ENCODE measurements at places on chromosomes 7 and 10.

DNA sequence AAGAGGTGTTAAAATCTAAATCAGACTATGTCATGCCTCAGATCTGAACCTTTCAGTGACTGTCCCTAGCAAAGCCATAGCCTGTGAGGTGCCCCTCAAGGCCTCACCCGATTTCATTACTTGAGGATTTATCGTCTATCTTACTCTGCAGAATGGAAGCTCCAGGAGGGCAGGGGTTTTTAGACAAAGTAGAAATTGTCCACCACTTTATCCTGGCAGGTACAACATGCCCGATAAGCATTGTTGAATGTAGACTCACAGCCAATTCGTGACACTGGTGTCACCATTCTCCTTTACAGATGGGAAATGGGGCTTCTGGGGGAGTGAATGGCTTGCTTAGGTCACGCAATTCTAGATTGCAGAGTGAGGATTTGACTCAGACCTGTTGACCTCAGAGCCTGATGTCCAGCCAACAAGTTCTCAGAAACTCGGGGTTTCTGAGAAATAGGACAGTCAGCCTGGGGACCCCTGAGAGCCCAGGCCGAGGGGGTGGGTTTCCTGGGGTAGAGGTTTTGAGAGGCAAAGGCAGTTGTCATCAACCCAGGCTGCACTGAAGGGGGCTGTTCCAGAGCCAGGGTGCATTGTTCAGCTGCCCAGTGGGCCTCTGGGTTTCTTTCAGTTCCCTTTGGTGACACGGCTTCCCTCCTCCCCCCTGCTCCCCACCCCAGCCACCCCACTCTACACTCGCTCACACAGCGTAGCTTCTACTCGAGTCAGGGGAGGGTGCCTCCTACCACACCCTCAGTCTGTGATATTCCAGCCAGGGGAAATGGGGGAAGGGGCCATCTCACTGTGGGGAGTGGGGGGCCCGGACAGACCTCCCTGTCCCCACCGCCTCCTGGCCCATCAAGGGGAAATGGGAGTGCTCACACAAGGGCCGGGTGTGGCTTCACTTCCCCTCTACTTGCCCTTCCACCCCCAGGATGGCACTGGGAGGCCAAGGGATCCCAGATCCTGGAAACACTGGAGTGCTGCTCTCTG, 3.1 kb upstream of the IRF5 start:
- peak; percentile 80 for DNase-seq

GRCh38 chr10:111874576-111874975, 309.0 kb downstream of the GPAM start:
- no peak for DNase-seq

DNA sequence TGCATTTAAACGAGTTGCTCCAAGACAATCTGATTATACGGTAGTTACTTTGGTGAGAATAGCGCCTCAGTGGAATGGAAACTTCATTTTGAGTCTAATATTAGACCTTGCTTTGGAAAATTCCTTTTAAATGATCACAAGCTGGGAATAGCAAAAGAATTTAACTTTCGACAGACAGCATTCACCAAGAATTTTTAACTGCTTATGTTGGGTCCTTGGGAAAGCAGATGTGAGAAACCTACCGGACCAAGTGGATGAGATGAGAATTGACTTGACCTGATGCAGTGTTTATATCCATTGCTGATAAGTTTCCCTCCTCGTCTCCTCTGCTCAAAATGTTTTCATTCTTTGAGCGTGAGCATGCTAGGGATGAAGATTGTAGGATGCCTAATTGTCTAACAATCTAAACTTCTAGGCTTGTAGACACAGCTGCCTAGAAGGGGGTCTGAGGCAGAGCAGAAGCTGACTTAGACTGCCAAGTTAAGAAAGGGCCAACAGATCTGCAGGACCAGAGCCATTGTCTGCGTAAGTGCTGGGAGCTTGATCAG, 126.9 kb downstream of the CNNM2 start:
- DNase-seq: no peak

DNA sequence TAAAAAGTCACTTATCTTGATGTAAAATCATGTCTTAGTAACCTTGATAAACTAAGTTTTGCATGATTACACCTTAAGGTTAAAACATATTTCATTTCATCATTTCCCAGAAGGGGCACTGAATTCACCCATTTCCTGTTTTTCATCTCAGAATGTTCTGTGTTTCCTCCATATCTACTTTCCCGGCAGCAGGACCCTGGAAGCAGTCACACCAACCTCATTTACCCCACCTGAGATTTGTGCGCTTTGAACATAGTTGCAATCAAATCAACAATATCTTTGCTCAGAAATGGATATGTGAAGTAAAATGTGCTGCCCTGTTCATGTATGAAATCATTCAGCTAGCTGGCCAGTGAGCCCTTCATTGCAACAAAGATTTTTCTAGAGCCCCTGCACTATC, 46.8 kb downstream of the IKZF1 start:
- no peak for DNase-seq

GRCh38 chr7:150367677-150368095, 936 bp upstream of the REPIN1 start:
- no peak for DNase-seq

- no peak for DNase-seq
These were observed 709.4 kb downstream of the AUTS2 start for GRCh38 chr7:70307544-70308106.

- no peak for DNase-seq
These were observed 92.0 kb upstream of the MACROH2A2 start for GRCh38 chr10:69960606-69960987.

DNA sequence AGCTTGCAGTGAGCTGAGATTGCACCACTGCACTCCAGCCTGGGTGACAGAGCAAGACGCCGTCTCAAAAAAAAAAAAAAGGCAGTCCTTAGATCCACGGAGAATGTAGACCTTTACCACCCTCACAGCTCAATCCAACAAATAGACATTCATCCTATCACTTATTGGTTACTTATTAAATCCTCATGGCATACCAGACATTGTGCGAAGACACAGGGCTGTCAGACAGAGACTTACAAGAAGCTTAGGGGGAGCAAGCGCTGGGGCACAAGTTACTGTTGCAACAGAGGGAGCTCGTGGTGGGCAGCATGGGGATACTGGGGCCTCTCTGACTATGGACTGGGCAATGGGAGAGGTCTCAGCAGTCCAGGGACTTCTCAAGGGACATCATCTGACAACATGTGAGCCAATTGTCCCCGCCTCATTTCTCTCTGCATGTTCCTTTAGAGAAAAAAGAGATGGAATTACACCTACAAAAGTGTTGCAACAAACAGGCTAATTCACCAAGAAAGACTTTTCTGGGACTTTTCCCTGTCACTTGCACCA, 82.8 kb upstream of the TNS3 start:
- DNase-seq: no peak

- no peak for DNase-seq
These were observed 20.7 kb upstream of the TECTB start for GRCh38 chr10:112262546-112262945.

DNA sequence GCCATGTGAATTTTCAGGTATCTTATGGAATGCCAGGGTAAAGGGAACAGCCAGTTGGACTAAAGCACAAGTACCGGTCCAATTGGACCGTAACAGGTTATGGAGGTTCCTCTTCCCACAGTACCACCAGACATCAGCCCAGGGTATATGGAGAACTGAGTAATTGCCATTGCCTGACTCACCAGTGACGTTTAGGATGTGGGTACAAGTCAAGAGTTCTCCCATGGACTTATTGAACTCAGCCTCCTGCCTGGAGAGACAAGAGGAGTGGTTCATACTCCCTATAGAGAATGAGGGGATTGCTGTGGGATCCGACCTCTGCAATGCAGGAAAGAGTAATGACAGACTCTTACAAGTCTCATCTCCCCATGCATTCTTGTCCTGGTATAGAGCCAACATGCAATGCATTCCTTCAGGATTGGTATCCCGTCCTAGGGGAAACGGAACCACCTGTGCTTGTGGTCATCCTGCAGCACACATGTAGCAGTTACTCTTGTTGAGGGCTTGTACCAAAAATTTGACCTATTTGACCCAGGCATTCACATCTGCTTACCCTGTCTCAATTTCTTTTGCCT, 30.7 kb upstream of the ELOVL3 start:
- no peak for DNase-seq

DNA sequence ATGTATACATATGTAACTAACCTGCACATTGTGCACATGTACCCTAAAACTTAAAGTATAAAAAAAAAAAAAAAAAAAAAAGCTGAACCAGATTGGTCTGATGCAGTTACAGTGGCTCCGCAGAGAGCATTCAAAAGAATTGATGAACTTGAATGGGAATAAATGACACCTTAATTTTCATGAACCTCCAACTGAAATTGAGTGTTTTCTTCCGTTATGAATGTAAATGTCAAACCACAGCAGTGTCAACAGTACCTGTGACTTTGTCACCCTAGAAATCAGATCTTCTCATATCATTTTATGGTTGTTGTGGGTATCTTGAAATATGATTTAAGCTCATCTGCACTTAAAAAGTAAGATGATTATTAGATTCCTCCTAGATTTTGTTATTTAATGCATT, 32.7 kb upstream of the SRGN start:
- DNase-seq: no peak

GRCh38 chr7:147411096-147411495, 1179.5 kb upstream of the C7orf33 start:
- DNase-seq: no peak

GRCh38 chr7:85237721-85238120, 50.9 kb upstream of the SEMA3D start:
- DNase-seq: no peak

GRCh38 chr10:122689146-122689820, 10.4 kb downstream of the C10orf120 start:
- no peak for DNase-seq

GRCh38 chr7:44767912-44768627, 19.4 kb downstream of the ZMIZ2 start:
- DNase-seq: peak; percentile 84

DNA sequence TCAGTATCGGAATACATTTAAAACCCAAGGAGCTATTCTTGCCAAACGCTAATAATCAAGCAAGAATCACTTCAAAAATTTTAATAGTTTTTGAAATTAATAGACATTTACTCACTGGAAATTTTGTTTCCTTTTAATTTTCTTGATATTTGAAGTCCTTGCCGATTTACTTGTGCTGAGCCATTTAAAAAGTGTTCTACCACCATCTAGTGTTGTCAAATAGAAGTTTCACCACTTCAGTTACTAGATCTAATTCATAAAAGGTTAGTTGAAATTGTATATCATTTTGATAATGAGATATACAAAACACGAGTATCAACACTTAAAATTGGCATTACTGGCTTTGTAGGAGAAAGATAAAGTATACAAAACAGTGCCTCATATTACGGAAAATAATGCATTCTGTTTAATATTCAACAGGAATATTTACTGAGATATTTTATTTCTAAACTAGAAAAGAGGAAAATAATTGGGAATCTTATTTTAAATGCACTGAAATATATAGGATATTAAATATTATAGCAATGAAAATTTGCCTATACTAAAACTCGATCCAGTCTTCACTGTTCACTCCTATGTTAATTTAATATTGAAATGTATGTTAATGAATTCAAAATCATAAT, 664.8 kb upstream of the SEMA3D start:
- no peak for DNase-seq

DNA sequence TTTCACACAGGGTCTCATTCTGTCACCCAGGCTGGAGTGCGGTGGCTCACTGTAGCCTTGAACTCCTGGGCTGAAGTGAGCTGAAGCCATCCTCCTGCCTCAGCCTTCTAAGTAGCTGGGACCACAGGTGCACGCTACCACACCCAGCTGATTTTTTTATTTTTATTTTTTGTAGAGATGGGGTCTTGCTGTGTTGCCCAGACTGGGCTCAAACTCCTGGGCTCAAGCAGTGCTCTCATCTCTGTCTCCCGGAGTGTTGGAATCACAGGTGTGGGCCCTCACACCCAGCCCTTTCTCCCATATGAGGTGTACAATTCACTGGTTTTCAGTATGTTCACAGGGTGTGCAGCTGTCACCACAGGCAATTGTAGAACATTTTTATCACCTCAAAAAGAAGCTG, 5.2 kb downstream of the INPP5A start:
- no peak for DNase-seq

DNA sequence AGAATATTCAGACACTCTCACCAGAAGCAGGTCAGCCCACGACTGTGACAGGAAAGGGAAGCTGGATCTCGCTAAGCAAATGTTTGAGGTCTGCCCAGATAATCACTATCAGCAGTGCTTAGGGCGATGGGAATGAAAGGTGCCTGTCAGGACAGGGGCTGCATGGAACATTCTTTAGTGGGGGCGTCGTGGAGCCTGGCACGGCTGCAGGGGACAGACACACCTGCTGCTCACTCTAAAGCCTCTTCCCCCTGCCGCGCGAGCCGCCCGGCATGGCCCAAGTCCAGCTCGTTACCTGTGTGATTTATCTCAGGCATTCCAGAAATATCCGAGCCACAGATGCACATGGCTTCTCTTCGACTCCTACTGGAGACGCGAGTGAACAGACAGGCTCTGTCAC, 235.5 kb downstream of the GLRX3 start:
- no peak for DNase-seq

GRCh38 chr7:2019711-2020511, 212.8 kb downstream of the MAD1L1 start:
- peak; percentile 87 for DNase-seq

- no peak for DNase-seq
These were observed 42.8 kb downstream of the WNT2 start for GRCh38 chr7:117279931-117280557.

GRCh38 chr10:8052341-8052955, 2.0 kb upstream of the GATA3 start:
- peak; percentile 19 for DNase-seq

DNA sequence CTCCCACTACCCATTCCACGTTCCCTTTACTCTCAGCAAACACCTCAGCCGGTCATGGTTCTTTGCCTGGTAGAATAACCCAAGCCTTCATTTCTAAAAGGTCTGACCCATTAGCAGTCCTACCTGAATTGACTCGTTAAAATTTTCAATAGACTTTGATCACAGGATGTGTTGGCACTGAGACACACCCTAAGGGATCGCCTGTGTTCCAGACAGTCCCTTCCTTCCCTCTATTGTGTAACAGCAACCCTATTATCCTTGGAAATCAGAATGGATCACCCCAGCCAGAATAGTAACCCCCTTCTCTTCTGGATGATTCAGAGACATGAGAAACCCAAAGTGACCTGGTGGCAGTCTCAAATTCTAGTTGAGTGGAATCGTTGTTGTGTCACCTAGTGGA, 20.4 kb upstream of the FAM171A1 start:
- DNase-seq: no peak

DNA sequence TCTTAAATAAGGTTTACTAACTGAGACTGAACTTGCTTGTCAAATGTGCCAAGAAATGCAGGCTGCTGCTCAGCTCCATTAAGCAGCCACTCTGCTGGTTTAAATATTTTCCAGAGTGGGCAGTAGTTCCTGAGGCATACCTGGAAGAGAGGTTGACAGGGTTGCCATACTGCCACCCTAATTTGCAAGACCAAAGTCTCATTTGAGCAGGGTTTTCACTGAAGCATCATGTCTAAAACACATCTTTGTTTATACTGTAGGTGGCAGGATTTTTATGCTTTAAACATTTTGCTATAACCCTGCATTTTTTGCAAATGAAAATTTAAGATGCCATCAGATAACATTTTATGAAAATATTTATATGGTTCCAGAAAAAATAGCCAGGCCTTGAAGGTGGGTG, 618.0 kb upstream of the LRRTM3 start:
- no peak for DNase-seq

GRCh38 chr7:36171503-36171902, 18.4 kb downstream of the EEPD1 start:
- no peak for DNase-seq

All from GM20000 (cell line).